ENCODE measurements at places on chromosomes 3 and 15. TPM values are rescaled to one million over a fixed set of nuclear protein-coding genes. Genes with fewer than 3 reads are reported as not detected.

ZPLD1 gene
- 0.05 TPM for total RNA-seq

TLR9 gene
- under 0.01 TPM for total RNA-seq

C3orf85 gene
- total RNA-seq, result not detected

A4GNT gene
- total RNA-seq, result not detected

GOLGA8J gene
- not detected for total RNA-seq

CPA3 gene
- 0.68 TPM for total RNA-seq

PPM1M gene
- 20.6 TPM for total RNA-seq

GHSR gene
- total RNA-seq, result not detected

PLOD2 gene
- total RNA-seq, result 201 TPM

C2CD4A gene
- total RNA-seq, result 2.7 TPM

STT3B gene
- 243 TPM for total RNA-seq

MB21D2 gene
- 3.9 TPM for total RNA-seq

TMEM45A gene
- 9.0 TPM for total RNA-seq

HIGD2B gene
- not detected for total RNA-seq

SEMA7A gene
- total RNA-seq, result 0.51 TPM

CFAP161 gene
- 0.23 TPM for total RNA-seq

C15orf62 gene
- 1.0 TPM for total RNA-seq

ABI3BP gene
- total RNA-seq, result 32.0 TPM

ADAMTS7 gene
- total RNA-seq, result 19.3 TPM

TRAT1 gene
- not detected for total RNA-seq

ROPN1B gene
- not detected for total RNA-seq

LYZL4 gene
- not detected for total RNA-seq

STAC gene
- 1.2 TPM for total RNA-seq

SCN11A gene
- total RNA-seq, result not detected

ISG20 gene
- total RNA-seq, result 49.4 TPM

CHRD gene
- 0.34 TPM for total RNA-seq

ABCF3 gene
- total RNA-seq, result 58.4 TPM

C3orf49 gene
- not detected for total RNA-seq

GOLGA6L10 gene
- 0.65 TPM for total RNA-seq

TMEM108 gene
- 0.23 TPM for total RNA-seq

RASL12 gene
- not detected for total RNA-seq

ASB14 gene
- total RNA-seq, result not detected

COL7A1 gene
- total RNA-seq, result 1.5 TPM

TIGIT gene
- total RNA-seq, result not detected

DNAJC13 gene
- total RNA-seq, result 71.6 TPM

POPDC2 gene
- total RNA-seq, result 1.7 TPM

FSTL1 gene
- total RNA-seq, result 524 TPM

ESYT3 gene
- not detected for total RNA-seq

NR2E3 gene
- 0.05 TPM for total RNA-seq

IDH3A gene
- total RNA-seq, result 35.6 TPM

TMEM212 gene
- not detected for total RNA-seq

SATB1 gene
- total RNA-seq, result 12.1 TPM

ZMYND10 gene
- total RNA-seq, result 0.05 TPM

GOLGA6D gene
- not detected for total RNA-seq

Measured in dermis blood vessel endothelial cell (primary cell).